PC-3 (cell line): ENCODE measurements at places on chromosomes 16 and 17. TPM values are rescaled to one million over a fixed set of nuclear protein-coding genes. Genes with fewer than 3 reads are reported as not detected.

C16orf86 gene
- total RNA-seq, result not detected in 2 replicates

DNA sequence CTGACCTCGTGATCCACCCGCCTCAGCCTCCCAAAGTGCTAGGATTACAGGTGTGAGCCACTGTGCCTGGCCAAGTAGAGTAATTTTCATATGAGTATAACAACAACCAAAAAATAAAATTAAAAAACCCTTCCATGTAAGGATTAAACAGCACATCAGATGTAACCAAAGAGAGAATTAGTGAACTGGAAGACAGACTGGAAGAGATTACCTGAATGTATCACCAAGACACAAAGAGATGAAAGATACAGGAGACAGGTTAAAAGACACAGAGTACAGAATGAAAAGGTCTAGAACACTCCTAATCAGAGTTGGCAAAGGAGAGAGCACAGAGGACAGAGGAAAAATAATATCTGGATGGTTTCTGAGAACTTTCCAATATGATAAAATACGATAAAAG lies 1.8 kb upstream of the TNK1 start:
- DNase-seq, result no peak

TNFRSF13B gene
- not detected in 2 replicates for total RNA-seq

ITGAX gene
- total RNA-seq, result not detected in 2 replicates

GLP2R gene
- total RNA-seq, result 0.06 and 0.22 TPM in 2 replicates

DNA sequence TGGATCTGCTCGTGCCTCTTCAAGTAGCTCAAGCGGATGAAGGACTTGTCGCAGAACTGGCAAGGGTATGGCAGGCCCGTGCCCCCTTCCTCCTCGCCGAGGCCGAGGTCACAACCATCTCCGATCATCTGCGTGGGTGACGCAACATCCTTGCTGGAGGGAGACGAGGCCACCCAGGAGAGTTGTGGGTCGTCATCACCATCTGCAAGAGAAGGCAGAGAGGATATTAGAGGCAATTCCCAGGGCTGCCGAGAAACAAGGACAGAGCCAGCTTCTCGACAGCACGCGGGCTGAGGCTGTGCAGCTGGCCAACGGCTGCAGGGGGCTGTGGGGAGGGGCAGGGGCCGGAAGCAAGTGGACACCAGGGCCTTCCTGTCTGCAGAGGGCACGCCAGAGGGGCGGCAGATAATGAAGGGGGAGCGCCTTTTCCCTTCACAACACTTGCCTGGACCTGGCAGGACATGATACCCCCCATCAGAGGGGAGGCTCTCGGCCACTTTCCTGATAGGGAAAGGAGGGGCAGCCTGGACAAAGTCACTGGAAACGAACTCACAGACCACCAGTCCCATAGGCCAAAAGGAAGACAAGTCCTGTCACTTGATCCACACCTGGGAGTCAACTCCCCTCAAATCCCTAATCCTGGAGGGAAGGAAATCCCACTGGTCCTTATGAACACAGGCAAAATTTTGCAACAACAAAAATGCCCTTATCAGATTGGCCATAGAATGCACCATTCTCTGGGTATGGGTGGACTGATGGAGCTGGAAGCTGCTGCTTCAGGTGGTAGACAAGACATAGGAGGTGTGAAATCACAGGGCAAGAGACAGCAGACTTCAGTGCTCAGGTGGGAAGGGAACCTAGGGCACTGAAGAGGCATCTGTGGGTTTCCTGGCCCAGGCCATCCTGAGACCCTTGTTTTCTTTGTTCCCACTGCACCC lies 217.0 kb downstream of the ZNF423 start:
- no peak for DNase-seq

GRCh38 chr17:57582881-57583756 lies 162.0 kb downstream of the CCDC182 start:
- no peak for DNase-seq

GRCh38 chr16:7167626-7168025 lies 165.0 kb upstream of the RBFOX1 start:
- DNase-seq, result no peak

DNA sequence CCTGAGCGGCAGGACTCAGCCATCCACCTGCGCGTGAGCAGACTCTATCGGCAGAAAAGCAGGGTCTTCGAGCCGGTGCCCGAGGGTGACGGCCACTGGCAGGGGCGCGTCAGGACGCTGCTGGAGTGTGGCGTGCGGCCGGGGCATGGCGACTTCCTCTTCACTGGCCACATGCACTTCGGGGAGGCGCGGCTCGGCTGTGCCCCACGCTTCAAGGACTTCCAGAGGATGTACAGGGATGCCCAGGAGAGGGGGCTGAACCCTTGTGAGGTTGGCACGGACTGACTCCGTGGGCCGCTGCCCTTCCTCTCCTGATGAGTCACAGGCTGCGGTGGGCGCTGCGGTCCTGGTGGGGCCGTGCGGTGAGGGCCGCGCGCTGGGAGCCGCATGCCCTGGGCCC lies 14.9 kb downstream of the METRNL start:
- no peak for DNase-seq

DNA sequence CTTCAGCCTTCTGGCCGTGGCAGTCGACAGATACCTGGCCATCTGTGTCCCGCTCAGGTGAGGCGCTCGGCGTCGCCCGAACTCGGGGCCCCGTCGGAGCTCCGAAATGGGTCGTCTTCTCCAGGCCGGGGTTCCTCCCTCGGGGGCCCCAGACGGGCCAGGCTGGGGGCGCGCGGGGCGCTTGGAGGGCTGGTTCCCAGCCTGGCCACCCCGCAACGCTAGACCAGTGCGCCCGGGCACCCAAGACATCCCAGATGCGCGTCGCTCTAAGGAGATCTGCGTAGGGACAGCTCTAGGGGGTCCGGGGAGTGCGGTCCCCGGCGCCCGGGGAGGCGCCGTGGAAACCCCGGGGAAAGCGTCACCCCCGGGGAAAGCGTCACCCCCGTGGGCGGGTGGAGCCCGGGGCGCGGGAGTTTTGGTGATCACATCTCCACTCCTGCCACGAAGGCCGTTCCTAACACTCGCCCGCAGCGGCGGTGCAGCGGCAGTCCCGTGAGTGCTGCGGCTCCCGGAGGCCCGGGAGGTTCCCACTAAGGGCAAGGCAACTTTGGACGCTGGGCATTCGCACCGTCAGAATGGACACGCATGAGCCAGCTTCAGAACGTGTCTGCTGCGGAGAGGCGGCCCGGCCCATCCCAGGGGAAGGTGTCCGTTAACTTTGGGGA lies 729 bp downstream of the ADORA2B start:
- DNase-seq, result no peak

DNA sequence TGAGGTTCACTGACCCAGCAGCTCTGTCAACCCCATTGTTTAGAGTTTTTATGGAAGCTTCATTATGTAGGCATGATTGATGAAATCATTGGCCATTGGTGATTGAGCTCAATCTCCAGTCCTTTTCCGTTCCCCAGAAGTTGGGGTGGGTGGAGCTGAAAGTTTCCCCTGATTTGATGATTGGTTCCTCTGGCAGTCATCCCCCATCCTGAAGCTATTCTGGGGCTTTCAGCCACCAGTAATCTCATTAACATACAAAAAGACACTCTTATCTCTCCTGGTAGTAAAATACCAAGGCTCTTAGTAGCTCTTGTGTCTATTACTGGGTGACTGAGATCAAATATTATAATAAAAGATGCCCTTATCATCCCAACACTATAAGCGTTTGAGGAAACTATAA lies 67.1 kb downstream of the TANC2 start:
- no peak for DNase-seq

GRCh38 chr17:7114241-7114874 lies at the start of gene ASGR2:
TSS of gene ASGR2 (minus strand) at chr17:7114822. CDS start at chr17:7114240, 582 bp downstream.
- DNase-seq, result no peak

DNA sequence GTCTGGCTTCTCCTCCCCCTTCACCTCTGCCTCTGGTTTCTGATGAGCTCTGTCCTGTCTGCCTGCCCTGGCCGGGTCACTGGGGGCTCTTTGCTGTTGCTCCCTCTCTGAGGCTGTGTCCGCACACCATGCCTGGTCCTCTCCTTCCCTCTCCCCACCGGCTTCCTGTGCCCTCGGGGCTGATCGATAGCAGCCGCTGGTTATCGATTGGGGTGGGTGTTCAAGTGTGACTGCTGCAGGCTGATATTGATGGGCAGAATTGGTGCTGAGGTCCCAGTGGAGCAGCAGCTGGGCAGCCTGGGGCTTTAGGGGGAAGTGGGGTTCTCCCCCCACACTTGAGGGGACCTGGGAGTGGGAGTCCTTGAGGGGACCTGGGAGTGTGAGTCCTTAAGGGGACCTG lies 16.4 kb downstream of the MRM1 start:
- no peak for DNase-seq

TP53TG3 gene
- not detected in 2 replicates for total RNA-seq

EPOP gene
- 12.6 and 17.7 TPM in 2 replicates for total RNA-seq

DNA sequence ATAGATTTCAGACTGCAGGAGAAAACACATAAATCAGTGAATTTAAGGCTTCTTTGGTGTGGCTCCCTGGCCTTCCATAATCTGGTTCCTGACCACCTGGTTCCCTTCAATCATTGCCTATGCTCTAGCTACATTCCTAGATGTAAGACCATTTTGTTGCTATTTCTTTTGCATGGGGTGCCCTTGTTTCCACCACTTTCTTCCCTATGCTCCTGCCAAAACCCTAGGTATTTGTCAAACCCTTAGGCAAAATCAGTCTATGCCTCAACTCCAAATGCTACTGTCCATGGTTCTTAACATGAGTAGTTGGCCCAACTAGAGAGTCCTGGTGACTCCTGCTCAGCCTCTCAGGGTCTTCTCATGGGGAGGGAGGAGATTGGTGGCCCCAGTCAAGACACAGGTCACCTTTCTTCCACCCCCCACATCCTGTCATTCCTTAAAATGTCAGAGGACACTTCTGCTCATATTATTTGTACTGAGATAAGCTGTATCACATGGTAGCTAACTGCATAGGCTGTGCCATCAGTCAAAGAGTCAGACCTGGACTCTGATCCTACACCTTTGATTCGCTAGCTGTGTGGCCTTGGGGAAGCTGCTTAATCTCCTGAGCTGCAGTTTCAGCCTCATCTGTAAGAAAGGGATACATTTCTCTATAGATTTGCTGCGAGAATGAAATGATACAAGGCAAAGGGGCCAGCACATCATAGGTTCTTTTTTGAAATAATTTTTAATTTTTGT lies 15.0 kb downstream of the ACSM5 start:
- DNase-seq, result no peak

DNA sequence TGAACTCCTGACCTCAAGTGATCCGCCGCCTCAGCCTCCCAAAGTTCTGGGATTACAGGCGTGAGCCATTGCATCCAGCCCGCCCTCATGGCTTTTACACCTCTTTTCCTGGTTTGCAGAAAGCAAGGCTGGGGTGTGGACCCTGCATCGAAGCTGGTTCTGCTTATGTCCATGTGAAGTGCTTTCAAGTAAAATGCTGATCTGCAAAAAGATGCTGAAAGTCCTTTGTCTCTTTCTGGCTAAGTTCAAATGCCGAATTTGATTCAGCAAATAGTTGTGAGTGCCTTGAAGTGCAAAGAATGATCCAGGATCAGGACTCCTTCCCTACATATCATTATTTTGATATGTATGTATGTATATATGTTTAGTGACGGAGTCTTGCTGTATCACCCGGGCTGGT lies 17.1 kb downstream of the NAA60 start:
- DNase-seq, result no peak

DNA sequence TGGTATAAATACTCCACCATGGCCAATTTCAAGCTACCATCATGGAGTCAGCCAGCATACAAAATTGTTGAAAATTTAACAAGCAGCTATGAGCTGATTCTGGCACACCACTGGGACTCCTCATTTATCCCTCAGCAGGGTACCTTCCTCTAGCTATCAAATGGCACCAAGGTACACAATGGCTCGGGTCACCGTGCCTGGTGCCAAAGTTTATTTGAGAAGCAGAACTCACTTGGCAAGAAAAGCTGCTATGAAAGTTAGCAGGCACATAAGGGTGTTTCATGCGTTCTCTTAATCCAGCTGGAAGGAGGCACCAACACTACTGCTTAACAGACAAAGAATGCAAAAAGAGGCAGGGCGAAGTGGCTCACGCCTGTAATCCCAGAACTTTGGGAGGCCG lies 51.6 kb downstream of the IKZF3 start:
- peak; percentile 19 for DNase-seq

DNA sequence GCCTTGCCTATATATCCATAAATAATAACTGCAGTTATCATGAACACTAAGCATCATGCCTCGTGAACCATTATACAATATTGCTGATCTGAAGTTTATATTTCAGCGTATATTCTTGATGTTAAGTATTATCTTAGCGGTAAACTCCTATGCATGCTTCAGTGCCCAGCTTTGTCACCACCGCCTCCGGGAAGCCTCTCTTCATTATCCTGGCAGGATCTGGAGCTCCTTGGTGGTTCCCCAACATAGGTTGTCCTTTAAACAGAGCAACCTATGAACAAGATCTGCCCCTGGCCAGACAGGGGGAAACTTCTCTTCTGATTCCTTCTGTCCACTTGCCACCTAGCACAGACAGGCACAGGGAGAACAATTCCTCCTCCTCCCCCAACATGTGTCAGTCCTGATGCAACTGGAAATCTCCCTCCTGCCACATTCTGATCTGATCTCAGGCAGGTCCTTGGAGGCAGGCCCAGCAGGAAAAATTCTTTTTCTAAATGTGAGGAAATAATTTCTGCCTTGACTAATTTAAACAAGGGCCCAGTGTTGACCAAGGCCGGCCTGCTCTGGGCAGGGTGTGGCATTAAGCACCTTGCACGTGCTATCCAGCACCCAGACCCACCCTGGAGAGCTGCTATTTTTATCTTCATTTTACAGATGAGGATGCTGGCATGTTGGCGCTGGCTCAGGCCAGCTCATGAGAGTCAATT lies 22.4 kb downstream of the SPNS2 start:
- peak; percentile 28 for DNase-seq

DNA sequence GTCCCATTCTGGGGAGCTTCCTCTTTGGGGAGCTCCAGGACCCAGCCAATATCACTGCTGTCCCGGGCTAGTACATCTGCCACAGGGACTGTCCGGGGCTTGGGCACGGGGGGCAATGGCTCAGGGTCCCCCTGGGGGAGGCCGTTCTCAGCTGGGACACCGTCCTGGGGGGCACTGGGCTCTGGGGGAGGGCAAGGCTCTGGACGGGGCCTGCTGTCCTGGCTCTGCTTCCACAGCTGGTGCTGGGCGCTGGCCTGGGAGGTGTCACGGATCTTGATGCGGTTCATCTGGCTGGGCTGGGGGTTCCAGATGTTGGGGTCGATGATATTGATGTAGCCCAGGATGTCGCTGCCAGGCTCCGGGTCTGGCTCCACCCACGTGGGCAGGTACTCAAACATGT lies 26.1 kb downstream of the SLC5A10 start:
- DNase-seq, result no peak
